ENCODE measurements at places on chromosomes 6 and 20. TPM values are rescaled to one million over a fixed set of nuclear protein-coding genes. Genes with fewer than 3 reads are reported as not detected.
A peak's percentile ranks its signal among the peaks of the same experiment; 100 is the strongest.

The ISM1 gene
- total RNA-seq = 0.30 TPM

DNA sequence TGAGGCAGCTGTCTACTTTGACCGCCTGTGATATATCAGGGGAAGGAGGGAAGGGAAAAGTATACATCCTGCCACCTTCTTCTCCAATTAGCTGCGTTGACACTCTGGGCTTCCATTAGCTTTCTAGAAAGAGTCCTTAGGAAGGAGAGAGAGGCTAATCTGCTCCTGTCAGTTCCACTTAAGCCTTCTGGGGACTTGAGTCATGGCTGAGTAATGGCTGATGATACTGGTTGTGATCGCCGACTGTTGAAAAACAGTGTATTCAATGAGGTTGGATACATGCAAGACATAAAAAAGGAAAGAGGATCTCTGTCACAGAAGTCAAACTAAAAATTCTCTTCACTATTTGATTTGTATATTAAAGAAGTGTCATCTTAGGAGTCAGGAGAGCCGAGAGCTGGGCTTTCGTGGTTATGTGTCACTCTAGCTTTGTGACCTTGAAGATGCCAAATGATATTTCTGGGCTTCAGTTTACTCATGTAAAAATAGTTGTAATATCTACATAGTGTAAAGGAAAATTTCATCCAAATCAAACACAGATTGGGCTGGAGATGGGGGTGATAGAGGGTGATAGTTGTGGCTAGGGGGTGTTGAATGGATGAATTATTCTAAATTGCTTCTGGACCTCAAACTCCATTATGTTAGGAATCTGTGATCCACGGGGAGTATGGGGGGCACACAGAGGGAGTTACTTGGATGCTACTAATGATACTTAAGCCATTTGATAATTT lies 189.0 kb downstream of the UST start:
- H3K27me3 ChIP-seq = no peaks in the 10 kb centered on the region
- H3K27ac ChIP-seq = no peak overlapping the region
- H3K4me1 ChIP-seq = peaks cover 3% of the 10 kb centered on the region
- no peak for DNase-seq

DNA sequence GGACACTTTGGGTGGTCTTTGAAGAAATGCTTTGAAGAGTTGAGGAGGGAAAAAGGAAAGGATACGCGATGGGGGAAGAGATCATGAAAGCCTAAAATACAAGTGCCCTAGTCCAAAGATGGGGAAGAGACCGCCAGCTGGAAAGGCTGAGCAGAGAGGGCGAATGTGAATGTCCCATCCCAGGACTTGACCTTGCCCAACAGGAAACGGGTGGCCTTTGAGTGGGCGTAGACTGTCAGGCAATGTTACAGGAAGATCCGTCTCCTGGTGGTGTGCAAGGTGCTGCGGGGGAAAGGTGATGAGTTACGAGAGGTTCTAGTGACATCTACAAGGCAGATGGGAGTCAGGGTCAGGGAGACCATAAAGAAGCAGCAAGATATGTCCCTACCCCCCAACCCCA lies 55.0 kb upstream of the TBXT start:
- no peak for DNase-seq
- no peaks in the 10 kb centered on the region for H3K36me3 ChIP-seq
- no peak overlapping the region for H3K4me3 ChIP-seq
- no peaks in the 10 kb centered on the region for H3K4me1 ChIP-seq
- no peaks in the 10 kb centered on the region for H3K27me3 ChIP-seq
- no peak overlapping the region for H3K27ac ChIP-seq

DNA sequence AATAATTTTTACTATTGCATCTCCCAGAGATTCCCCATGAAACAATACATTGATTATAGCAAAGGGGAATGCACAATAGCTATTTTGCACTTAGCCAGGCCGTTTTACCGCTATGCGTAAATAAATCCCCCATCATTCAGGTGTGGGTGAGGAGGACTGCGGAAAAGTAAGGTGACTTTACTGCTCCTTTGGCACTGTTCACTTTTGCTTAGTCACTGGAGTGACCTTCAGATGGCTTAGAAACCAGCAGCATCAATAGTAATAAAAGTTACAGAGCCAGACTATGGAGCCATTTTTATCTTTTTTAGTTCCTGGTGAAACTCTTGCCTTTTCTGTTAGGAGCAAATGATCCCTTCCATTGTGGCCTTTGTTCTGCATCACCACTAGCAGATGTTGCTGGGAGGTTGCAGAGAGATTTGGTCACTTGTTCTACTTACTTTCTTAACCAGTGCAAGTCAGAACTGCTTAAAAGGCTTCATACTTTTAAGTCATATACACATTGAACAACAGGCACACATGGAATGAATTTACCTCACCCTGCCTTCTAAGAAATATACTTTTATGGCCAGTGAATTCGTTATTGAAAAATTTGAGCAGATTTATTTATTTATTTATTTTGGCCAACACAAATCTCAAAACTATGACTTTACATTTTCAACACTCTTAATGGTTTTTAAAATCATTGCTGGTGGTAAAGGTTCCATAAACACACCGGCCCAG lies 12.1 kb upstream of the BTBD3 start:
- H3K4me1 ChIP-seq = peaks cover 14% of the 10 kb centered on the region
- no peaks in the 10 kb centered on the region for H3K36me3 ChIP-seq
- no peaks in the 10 kb centered on the region for H3K27me3 ChIP-seq
- no peak for DNase-seq

DNA sequence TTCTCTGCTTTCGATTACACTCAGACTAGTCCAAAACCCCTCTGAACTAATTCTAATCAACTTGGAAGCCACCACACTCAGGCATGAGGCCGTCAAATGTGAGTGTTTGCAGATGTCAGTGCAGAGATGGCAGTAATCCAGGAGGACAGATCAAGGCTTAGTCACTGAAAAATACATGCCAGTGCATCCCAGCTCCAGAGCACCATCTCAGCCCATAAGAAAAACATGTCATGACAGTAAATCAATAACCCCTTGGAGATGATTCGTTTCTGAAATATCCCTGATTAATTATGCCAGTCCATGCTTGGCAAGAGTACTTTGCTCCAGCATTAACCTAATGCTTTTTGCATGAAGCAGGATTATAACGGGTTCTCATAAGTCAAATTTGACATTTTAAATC lies 179.5 kb downstream of the ADAT2 start:
- peaks cover 5% of the 10 kb centered on the region for H3K4me1 ChIP-seq
- no peaks in the 10 kb centered on the region for H3K27me3 ChIP-seq
- no peak overlapping the region for H3K4me3 ChIP-seq
- peak; percentile 61 for DNase-seq
- no peaks in the 10 kb centered on the region for H3K36me3 ChIP-seq
- no peak overlapping the region for H3K27ac ChIP-seq

The SEC23B gene
- 29.7 TPM for total RNA-seq

The SLC22A2 gene
- total RNA-seq = not detected

DNA sequence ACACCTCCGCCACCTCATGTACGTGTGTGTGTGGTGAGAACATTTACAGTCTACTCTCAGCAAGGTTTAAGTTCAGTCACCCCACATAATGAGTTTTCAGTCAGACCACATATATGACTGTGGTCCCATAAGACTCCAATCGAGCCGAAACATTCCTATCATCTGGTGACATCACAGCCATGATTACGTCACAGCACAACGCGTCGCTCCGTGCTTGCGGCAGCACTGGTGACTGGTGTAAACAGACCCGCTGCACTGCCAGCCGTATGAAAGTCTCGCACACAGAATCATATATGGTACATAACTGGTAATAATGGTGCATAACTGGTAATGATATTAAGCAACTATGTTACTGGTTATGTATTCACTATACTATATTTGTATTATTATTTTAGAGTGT lies 150.7 kb downstream of the DLL1 start:
- H3K4me1 ChIP-seq = peaks cover 4% of the 10 kb centered on the region
- no peaks in the 10 kb centered on the region for H3K27me3 ChIP-seq
- no peak for DNase-seq
- no peaks in the 10 kb centered on the region for H3K36me3 ChIP-seq

The CD83 gene
- total RNA-seq = 29.0 TPM

GRCh38 chr6:109002051-109002697 lies 92.5 kb downstream of the SESN1 start:
- H3K27me3 ChIP-seq = no peaks in the 10 kb centered on the region
- DNase-seq = no peak
- H3K4me3 ChIP-seq = peak overlapping the region; percentile 20
- peak overlapping the region; percentile 40 for H3K27ac ChIP-seq
- no peaks in the 10 kb centered on the region for H3K36me3 ChIP-seq
- H3K4me1 ChIP-seq = peaks cover 4% of the 10 kb centered on the region
